ENCODE measurements at places on chromosomes 12 and 14.

DNA sequence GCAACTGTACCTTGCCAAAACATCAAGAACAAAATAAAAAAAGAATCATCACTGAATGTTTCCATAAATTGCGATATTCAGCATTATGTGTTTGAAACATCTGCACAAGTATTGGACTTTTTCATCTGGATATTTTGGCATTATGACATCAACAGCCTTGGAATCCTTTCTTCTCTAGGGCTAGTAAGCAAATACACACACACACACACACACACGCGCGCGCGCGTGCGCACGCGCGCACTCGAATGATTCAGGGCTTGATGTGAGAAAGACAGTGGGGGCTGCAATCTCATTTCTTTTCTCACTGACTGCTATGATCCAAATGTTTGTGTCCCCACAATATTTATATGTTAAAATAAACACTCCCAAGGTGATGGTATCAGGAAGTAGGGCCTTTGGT lies 90.0 kb upstream of the SLC38A4 start:
- DNase-seq = no peak

- peak; percentile 64 for DNase-seq
These were observed 105.1 kb downstream of the NDUFA12 start for GRCh38 chr12:94898388-94898787.

DNA sequence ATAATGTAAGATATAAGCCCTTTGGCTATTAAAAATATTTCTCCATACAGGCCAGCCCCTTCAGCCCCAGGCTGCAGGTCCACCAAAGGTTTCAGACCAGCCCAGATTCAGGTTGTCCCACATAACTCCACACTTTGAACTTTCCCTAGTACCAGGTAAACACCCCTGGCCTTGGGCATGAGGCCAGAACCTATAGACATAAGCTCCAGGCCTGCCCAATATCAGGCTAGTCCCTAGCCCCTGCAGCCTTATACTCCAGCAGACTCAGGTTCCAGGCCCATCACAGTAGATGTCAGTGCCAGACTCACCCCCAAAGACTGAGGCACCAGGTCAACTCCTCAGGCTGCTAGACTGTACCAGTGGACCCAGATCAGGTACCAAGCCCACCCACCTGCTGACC lies 178.5 kb upstream of the DAAM1 start:
- DNase-seq = no peak

- no peak for DNase-seq
These were observed 267.1 kb upstream of the CRY1 start for GRCh38 chr12:107360482-107360881.

GRCh38 chr12:84356224-84356623 lies 556.4 kb downstream of the SLC6A15 start:
- no peak for DNase-seq

DNA sequence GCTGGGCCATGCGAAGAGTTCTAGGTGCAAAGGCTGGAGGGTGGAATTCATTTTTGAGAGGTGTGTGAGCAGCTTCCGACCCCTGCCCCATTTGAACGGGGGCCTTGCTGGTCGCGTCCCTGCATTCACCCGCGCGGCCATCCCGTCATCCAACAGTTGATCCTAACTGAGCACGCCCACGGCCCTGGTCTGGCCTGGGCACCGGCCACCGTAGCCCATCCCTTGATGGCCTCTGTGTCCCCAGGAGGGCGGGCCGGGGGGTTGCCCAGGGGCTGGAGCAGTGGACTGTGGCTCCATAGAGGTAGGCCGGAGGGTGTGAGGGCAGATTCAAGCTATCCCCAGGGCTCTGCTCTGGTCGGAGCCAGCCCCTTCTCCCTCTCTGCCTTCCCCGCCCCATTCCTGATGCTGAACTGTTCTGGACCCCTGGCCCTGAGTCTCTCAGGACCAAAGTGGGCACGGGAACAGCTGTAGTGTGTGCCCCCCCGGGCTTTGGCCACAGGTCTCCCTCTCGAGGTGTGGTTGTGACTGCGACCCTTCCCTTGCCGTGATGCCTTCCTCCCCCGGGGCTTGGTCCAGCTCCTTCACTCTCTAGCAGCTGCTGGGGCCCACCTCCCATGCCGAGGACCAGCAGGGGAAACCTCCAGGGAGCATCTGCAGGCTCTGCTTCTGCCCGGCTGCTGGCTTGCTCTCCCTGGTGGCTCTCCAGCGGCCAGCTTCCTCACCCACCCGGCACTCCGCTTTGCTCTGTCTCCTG lies 9.1 kb downstream of the MEG3 start:
- DNase-seq = no peak

DNA sequence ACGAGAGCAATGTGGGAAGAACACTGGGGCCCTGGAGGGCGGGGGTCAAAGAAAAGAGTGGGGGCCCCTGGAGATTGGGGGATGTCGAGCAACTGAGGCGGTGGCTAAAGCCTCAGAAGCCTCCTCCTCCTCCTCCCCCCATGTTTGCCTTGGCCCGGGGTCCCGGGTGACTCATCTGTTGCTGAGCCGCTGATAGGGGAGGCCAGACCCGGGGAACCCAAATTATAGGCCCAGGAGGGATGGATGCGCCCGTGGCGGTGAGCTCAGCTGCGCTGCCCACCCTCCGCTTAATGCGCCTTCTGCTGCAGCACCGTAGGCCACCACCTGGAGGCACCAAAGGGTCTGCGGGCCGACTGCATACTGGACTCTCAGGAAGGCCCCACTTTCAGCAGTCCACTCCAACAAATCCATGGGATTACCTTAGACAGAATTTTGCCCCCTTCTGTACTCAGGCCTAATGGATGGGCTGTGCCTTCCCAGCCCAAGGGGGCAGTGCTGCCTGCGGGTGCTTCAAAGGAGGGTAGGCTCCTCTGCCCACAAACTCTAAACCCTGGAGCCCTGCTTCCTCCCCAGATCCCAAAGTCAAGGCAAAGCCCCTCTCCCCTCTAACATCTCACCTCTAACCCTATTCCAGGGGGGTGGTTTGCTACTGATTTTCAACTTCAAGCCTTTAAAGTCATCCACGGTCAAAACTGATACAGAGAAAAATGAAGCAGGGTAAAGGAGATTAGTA lies 2.6 kb upstream of the WNT10B start:
- DNase-seq = peak; percentile 73

- no peak for DNase-seq
These were observed 67.3 kb upstream of the GALNT9 start for GRCh38 chr12:132396657-132397056.

DNA sequence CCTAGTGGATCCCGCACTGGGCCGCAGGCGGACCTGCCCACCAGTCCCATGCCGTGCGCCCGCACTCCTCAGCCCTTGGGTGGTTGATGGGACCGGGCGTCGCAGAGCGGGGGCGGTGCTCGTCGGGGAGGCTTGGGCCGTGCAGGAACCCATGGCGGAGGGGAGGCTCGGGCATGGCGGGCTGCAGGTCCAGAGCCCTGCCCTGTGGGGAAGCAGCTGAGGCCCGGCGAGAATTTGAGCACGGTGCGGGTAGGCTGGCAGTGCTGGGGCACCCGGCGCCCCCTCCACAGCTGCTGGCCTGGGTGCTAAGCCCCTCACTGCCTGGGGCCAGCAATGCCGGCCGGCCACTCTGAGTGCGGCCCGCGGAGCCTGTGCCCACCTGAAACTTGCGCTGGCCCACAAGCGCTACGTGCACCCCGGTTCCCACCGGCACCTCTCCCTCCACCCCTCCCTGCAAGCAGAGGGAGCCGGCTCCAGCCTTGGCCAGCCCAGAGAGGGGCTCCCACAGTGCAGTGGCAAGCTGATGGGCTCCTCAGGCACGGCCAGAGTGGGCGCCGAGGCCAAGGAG lies 100.8 kb downstream of the PLEKHA5 start:
- no peak for DNase-seq
